ENCODE measurements at places on chromosomes 11 and 22.

DNA sequence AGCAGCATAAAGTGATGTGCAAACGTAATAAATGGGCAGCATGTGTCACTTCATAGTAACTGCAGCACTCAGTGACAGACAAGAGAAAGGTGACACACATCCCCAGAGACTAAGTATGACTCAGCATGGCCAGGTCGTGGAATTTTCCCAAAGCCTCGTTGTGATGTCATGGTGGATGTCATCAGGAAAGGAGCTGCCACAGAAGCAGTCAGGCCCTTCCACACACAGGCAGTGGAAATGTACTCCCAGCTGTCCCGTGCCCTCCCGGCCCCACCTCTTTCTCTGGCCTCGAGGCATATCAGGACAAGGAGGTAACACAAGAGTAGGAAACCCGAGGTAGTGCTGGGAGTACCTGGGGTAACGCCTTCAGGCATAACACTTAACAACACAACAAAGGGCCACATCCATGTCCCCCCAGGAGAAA lies 8.1 kb downstream of the PC start:
- DNase-seq = no peak

DNA sequence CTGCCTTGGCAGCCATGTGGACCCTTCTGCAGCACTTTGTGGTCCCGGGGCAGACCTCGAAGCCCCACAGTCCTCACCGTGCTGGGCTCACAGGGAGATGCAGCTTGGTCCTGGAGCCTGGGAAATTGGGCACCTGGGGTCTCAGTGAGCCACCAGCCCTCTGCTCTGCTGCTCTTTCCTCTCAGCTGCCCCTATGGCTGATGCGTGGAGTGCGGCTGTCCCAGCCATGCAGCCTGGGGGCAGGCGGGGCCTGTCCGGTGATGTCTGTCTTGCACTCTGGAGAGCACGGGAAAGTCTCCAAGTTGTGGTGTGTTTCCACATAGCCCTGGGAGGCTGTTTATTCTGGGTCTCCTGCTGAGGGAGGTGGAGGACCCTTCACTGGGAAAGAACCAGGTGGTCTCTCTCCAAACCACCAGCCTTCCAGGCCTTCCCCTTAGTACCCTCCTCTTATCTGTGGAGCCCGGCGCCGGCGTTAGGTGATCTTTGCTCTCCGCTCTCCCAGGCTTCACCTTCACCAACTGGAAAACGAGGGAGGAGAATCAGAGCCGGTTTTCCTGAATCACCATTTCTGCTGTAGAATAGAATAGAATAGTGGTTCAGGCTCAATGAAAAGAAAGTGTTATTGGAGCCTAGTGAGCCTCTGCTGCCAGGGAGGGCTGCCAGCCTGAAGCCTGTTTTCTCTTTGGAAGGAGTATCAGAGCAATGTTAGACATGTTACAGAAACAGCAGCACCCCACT lies 41.2 kb upstream of the GRAMD4 start:
- no peak for DNase-seq

- no peak for DNase-seq
Observed at GRCh38 chr11:1682225-1682905, 14.6 kb upstream of the KRTAP5-6 start.

DNA sequence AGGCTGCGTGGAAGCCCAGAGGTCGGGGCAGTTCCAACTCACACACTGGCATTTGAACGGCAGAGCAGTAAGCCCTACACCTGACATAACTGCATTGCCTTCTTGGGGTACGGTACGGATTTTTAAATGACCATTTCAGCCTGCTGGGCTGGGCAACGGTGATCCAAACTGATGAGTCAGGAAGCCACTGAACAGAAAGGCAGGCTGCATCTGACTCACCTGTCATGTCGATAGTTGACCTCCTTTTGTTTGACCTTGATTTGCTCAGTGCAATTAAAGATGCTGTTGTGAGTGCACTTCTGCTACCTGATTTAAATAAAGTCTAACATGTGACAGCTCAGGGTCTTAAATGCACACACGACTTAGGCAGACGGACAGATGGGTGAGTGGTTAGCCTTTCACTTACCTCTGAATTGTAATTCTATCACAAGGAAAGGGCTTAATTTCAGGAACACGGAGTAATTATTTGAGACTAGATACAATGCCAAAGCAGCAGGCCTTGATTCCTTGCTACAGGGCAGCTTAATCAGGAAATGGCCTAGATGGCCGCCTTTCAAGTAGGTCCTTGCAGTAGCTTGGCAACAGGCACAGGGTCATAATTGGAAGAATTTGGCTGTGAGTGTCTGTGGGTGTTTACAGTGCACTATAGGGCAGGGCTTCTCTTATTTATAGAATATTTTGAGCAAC lies 52.2 kb downstream of the BMAL1 start:
- DNase-seq = no peak

DNA sequence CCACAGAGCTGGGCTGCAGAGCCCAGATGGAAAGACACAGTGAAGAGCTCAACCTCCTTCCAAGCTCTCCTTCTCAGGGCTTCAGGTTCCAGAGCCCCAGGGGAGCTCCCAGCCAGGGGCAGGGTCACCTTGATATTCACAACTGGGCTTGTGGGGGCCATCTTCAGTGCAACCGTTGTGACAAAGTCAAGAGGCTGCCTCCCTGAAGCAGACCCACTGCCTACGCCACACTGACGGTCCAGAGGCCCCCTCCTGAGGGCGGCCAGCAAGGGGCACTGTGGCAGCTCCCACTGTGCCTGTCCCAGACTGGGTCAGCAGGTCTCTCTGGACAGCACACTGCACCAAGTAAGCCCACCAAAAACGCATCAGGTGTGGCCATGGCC lies 84.1 kb downstream of the DGCR2 start:
- no peak for DNase-seq

GRCh38 chr11:117634756-117635603 lies 162.0 kb downstream of the DSCAML1 start:
- DNase-seq = no peak

DNA sequence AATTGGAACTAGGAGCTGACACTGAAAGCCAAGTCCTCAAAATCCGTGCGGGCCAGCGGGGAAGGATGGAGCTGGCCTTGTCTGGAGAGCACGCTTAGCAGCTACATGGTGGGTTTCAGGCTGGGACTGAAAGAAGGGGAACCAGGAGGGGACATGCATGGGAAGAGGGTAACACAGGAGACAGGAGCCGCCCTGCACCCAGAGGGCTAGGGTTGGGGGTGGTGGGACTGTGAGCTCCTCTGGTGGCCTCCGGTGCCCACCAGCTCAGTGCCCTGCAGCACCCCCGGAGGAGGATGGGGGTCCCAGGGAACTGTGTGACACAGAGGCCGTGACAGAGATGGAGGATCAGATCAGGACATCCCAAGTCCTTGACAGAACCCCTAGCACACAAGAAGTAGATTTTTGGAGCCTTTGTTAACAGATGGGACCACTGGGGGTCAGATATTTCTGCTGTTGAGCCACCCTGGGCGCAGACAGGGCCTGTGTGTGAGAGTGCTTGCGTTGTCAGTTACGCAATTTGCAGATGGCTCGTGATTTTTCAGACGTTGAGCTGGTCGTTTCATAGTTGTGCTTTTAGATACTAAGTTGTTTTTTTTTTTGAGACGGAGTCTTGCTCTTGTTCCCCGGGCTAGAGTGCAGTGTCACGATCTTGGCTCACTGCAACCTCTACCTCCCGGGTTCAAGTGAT lies 21.3 kb upstream of the GRAMD4 start:
- no peak for DNase-seq

- no peak for DNase-seq
Observed at GRCh38 chr22:44409974-44410316, 88.1 kb downstream of the RTL6 start.

DNA sequence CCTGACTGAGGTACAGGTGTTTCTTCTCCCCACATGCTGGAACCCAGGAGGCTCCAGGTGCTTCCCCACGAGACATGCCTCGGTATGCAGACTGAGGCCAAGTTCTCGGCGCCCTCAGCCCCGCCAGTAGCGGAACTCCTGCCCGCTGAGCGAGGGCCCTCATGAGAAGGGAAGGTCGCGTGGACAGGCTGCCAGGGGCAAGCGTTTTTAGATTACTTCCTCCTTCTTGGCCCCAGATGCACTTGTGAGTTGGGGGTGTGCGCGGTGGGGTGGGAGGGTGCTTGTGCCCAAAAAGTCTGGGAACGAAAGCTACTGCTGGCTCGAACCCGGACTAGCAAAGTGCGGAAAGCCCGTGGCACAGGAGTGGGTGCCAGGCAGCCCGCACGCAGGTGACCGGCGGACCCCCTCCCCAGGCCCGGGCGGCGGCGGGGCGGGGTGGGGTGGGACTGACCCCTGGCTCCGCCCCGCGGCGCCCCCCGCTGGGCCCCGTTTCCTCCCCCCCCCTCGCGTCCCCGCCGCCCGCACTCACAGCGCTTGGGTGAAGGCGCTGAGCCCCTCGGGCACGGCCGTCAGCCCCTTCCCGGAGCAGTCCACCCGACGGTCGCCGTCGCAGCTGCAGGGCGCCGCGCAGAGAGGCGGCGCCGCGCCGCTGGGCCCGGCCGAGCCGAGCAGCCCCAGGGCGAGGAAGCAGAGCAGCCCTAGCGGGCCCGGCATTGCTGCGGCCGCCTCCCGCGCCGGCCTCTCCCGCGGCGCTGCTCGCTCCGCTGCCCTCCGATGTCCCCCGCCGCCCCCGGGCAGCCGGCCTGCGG lies 797 bp downstream of the LGR4 start:
- peak; percentile 5 for DNase-seq

DNA sequence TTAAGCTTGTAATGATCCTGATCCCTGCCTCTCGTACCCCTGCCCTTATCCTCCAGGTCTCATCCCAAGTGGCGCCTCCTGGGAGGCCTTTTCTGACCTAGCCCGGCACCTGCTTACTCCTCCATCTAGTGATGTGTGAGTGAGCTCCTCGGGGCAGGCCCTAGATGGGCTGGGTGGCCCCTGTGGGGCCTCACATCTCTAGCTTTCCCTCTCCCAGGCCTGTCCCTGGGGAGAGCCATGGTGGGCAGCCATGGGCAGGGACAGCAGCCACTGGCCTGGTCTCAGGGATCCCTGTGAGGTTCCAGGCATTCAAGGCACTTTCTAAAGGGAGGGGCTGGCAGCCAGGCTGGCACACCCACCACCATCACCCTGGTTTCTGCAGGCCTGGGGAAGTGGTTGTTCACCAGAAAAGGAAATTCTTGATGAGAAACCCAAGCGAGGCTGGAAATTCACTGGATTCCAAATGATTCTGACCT lies 27.9 kb downstream of the GNAZ start:
- DNase-seq = no peak

DNA sequence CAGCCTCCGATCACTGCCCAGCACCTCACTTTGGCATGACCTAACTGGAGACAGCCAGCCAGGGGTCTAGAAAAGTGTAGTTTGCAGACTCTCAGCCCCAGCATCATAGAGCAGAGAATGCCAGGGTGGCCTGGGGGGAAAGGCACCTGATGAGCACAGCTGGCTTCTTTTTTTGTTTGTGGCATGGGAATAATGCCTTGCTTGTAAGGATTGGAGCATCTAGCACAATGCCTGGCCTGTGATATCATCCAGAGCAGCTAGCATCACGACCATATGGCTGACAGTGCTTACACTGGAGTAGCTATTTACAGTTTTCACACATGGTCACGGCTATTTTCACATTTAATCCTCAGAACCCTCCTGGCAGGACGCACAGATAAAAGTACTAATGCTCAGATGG lies 594.8 kb upstream of the B3GAT1 start:
- DNase-seq = no peak

- DNase-seq = no peak
Observed at GRCh38 chr22:49274754-49275380, 552.8 kb downstream of the BRD1 start.

GRCh38 chr11:101723371-101723770 lies 139.6 kb upstream of the TRPC6 start:
- DNase-seq = no peak

DNA sequence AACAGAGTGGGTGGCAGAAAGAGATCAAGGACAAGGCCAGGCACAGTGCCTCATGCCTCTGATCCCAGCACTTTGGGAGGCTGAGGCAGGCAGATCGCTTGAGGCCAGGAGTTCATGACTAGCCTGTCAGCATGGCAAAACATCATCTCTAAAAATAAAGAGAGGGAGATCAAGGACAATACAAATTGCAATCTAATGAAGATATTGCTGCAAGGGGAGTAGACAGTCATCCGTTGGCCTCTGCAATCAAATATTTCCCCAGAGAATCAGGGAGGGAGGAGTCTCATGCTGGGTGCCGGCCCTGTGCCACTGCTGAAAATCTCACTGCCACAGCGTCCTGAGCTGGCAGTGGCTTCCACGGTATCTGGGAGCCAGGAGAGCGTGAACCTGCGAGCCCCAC lies 19.4 kb upstream of the IL17RA start:
- no peak for DNase-seq

GRCh38 chr11:27291302-27291889 lies 71.6 kb downstream of the CCDC34 start:
- DNase-seq = no peak

GRCh38 chr11:94010136-94010535 lies 11.0 kb upstream of the HEPHL1 start:
- no peak for DNase-seq

DNA sequence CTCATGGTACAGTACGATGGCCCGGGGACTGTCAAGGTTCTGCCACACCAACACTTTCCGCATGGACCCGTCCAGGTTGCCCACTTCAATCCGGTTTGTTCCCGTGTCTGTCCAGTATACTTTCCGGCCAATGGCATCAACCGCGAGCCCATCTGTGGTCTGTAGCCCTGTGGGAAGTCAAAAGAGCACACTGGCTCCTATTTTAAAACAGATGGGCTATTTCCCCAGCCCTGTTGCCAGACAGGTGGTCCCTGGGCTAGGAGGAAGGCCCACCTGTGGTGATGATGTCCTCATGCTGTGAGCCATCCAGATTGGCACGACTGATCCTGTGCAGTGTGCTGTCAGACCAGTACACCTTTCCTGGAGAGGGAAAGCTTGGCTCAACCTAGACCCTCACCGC lies 30.4 kb upstream of the CKAP5 start:
- DNase-seq = no peak

- no peak for DNase-seq
Observed at GRCh38 chr11:121575963-121576290, 123.2 kb upstream of the SORL1-AS1 start.

GRCh38 chr11:119809346-119809745 lies 80.3 kb upstream of the NECTIN1 start:
- DNase-seq = no peak

- no peak for DNase-seq
Observed at GRCh38 chr11:16902182-16902581, 112.0 kb downstream of the PLEKHA7 start.

GRCh38 chr11:70142221-70142875 lies 60.7 kb upstream of the FADD start:
- DNase-seq = no peak

DNA sequence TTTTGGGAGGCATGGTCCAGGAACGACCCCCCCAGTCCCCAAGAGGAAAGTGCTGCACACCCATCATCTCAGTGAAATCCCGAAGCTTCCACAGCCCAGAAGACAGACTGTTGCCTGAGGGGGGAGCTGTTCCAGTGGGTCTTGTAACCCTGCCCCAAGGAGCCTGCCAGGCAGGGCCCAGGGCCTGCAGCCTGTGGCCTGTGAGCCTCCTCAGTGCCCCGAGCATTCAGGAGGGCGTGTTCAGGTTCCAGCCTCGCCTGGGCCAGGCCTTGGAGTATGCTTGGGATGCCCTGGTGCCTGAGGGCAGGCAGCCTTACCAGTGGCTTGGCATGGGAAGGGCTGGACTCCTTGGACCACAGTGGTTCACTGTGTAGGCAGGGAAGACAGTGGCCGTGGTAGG lies 18.0 kb upstream of the CABP2 start:
- no peak for DNase-seq

- no peak for DNase-seq
Observed at GRCh38 chr11:107743191-107743590, 31.3 kb upstream of the SLN start.
